Common myeloid progenitor, CD34-positive (primary cell): ENCODE measurements at places on chromosomes 5 and 9.

GRCh38 chr5:141613344-141613743, 5.5 kb downstream of the DIAPH1 start:
- DNase-seq = no peak

DNA sequence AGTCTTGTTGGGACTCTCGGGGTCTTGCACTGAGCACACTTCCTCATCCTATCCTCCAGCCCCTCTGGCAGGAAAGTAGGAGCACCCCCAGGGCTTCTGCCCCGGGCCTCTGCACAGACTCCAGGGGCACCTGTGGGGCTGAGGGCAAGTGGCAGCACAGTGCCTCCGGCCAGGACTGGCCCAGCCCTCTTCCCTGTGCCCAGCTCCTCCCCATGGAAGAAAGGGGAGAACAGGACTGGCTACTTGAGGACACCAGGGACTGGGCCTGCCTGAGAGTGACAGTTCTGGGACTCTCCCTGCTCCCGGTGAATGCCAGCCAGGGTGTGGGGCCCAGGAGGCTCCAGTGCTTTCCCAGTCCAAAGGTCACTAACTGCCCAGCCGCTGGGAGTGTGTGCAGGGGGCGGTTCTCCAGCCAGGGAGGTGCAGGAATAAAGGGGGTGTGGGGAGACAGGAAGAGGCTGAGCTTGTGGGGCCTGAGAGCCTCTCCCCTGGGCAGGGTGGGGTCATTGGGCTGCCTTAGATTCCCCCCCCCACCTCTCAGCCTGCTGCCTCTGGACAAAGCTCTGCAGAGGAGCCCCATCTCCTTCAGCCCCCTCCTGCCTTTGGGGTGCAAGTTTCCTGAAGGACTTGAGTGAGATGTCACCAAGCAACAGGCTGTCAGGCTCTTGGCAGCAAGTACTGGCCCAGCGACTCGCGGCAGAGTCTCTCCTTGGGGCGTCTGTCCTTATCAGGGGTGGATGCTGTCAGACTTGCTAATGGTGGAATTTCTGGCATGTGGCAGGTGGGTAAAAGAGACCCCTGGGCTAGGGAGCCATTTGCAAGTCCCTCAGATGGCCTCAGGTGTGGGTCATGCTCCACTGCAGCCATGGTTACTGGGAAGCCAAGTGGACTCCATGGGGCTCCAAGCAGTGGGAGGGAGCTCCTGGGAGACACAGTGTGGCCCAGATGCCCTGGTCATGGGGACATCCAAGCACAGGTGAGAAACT, 19.1 kb upstream of the JADE2 start:
- DNase-seq = peak; percentile 41

- DNase-seq = no peak
These were observed 28.2 kb downstream of the FAM163B start for GRCh38 chr9:133581011-133581410.

DNA sequence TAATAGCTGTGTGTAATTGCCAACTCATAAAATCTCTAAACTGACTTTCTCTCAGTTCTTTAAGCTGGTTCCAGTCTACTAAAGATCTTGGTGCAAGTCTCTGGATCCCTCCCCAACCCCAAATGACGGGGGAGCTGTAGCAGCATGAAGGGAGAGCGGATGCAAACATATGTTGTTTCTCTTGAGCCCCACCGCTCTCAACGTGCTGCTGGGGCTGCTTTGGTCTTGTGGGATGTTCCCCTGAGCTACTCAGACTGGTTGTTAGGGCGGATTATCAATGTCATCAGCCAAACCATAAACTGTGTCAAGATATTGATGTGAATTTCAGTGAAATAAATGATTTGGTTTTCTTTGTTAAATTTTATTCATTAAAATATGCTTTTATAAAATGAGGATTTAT, 40.9 kb upstream of the APC start:
- DNase-seq = no peak

GRCh38 chr5:58983526-58984452, 400.9 kb downstream of the RAB3C start:
- peak; percentile 84 for DNase-seq

DNA sequence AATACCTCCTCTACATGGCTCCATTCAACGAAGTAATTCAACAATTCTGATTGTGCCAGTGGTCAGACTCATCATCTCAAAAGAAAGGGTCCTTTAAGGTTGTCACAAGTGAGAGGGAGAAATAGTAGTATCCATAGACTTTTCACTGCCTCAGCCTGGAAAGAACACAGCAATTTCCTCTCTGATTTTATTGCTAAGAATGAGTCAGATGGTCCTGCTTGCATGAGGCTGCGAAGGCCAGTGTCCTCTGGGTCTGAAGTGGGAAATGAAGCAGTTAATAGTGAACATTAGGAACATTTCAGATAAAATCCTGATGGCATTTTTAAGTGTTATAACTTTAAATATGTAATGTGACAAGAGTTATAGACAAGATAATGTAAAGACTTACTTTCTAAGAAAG, 979.0 kb downstream of the EFNA5 start:
- DNase-seq = no peak

- DNase-seq = no peak
These were observed 63.6 kb downstream of the MRPL36 start for GRCh38 chr5:1736065-1736464.

DNA sequence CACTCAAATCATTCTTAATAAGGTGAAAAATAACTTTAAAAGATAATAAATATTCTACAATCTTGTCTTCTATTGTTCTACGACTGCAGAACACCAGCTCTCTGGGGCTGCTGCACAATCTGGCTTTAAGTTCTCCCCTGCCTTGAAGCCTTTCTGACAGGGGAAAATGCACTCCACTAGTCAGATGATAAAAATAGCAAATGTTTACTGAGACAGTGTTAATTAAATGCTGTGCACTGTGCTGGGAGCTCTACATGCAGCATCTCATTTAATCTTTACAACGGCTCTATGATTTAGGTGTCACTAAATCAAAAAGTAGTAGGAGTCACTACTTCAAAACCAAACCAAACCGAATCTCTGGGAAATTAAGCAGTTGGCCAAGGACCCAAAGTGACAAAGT, 132.7 kb downstream of the SLIT3 start:
- no peak for DNase-seq

GRCh38 chr9:99595796-99596195, 225.9 kb upstream of the NR4A3 start:
- DNase-seq = peak; percentile 71

DNA sequence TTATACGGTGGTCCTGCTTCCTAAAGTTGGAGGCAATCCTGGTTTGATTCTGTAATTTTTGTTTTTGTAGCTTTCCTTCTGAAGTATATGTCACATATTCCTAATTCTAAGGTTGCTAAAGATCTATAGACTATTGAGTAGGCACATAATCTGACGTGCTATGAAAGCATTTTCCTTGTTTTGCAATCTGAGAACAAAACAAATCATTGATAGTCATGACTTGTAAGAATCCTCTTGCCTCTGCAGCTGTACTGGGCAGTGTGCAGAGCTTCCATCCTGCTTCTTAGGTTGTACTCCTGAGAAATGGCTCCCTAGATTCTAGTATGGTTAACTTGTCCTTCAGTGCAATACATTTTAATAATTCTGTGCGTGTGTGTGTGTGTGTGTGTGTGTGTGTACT, 35.4 kb downstream of the SEMA6A start:
- no peak for DNase-seq
